Amniotic epithelial cell (primary cell): ENCODE measurements at places on chromosomes 6 and 20.

GRCh38 chr20:25987073-25987927 lies 290.6 kb upstream of the ZNF337 start:
- no peak for DNase-seq

DNA sequence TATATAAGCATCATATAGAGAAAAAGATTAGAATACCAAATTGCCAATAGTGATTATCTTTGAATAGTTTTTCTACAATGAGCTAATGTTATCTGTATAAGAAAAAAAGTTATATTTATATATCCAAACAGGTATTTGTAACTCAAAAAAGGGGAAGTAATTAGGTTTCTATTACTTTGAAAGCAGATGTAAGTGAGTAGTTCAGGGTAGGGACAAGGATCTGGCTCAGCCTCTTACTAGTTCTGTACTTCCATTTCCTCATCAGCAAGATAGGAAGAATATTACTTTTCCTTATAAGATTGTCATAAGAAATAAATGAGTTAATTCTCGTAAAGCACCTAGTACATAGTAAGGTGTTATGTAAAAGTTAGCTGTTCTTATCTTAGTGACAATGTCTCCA lies 32.2 kb downstream of the AHI1 start:
- no peak for DNase-seq

DNA sequence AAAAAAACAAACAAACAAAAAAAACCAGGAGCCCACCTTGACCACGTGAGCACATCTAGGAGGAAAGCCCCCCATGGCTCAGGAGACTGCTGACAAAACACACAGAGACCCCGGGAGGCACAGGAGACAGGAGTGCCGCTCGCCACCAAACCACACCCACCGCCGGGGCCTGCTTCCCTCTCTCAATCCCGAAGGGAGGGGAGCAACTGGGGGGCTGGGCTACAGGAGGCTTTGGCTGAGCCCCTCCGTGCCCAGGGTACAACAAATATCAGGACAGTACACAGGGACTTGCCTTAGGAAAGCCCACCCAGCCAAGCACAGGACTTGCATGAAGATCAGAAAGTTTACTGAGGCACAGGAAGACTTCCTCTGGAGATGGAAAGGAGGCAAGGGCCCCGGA lies 102.5 kb downstream of the TAF4 start:
- no peak for DNase-seq

- DNase-seq, result no peak
Observed at GRCh38 chr6:117075218-117075617, 190.1 kb upstream of the VGLL2 start.

DNA sequence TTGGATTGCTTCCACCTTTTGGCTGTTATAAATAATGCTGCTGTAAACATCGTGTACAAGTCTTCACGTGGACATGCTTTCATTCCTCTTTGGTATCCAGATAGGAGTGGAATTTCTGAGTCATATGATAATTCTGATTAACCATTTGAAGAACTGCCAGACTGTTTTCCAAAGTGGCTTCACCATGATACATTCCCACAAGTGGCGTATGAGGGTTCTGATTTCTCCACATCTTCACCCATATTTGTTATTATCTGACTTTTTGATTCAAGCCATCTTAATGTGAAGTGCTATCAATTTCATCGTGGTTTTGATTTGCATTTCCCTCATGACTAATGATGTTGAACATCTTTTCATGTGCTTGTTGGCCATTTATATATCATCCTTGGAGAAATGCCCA lies 2.9 kb upstream of the SNRPB start:
- DNase-seq, result peak; percentile 98

- DNase-seq, result no peak
Observed at GRCh38 chr20:19392344-19393130, 180.1 kb downstream of the SLC24A3 start.

GRCh38 chr20:46296526-46297250 lies 11.6 kb downstream of the CDH22 start:
- DNase-seq, result no peak

GRCh38 chr20:60817891-60818290 lies 434.2 kb upstream of the CDH4 start:
- no peak for DNase-seq

- peak; percentile 41 for DNase-seq
Observed at GRCh38 chr6:54910921-54911320, 64.3 kb downstream of the FAM83B start.

DNA sequence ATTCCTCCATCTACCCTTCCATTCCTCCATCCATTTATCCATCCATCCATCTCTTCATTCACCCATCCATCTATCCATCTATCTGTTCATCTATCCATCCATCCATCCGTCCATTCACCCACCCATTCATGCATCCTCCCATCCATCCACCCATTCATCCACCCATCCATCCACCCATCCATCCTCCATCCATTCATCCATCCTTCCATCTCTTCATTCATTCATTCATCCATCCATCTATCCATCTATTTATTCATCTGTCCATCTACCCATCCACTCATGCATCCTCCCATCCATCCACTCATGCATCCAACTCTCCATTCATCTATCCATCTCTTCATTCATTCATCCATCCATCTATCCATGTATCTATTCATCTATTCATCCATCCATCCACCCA lies 380.9 kb downstream of the CDH4 start:
- DNase-seq, result no peak

GRCh38 chr6:127302728-127303660 lies 36.3 kb downstream of the RNF146 start:
- DNase-seq, result peak; percentile 45

DNA sequence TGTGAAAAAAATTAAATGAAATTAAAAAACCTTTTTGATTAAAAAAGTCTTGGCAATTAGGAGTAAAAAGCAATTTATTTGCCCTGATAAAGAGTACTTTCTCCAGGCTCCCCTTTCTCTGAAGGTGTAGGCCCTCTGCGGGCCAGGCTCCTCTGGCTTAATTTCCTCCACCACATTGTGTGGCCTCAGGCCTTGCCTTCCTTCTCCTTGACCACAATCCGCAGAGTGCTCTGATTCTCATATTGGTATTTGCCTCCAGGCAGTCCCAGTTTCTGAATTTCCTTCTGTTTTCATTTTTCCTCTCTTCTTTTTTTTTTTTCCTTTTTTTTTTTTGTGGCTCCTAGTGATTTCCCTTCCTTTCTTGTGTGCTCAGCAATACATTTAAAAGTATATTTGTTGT lies 96.4 kb downstream of the AIG1 start:
- DNase-seq, result no peak

DNA sequence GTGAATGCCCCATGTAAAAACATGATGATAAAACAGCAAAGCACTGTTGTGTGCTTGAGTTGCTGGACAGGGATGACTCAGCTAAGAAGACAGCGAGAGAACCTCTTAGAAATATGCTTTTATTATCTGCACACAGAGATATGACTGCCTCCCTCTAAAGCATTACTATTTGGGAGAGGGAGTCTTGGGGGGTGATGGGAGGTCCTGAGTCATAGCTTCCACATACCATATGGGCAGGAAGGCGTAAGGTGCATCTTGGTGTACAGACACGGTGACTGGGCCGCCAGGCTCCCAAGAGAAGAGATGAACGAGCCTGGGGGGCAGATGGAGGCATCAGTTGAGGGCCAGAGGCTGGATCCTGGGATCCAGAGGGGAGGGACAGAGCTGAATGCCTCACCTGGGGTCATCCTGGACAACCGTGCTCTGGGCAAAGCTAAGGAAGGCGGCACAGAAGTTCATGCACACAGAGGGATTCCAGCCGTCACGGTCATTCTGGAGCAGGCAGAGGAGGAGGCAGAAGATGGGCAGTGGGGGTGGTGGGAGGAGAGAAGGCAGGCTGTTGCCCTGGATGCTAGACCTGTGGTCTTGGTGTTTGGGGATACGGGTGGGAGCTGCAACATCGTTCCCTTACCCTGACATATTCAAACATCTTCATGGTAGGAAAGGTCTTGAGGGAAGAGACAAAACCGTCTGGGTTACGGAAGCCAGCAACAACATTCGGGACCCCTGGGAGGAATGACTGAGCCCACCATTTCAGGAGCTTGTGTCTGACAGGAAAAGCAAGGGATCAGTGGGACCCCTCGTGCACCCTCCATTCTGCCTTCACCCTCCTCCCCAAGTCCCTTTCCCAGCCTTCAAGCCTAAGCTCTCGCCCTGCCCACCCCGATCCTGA lies 2.0 kb downstream of the DXO start:
- DNase-seq, result peak; percentile 93

DNA sequence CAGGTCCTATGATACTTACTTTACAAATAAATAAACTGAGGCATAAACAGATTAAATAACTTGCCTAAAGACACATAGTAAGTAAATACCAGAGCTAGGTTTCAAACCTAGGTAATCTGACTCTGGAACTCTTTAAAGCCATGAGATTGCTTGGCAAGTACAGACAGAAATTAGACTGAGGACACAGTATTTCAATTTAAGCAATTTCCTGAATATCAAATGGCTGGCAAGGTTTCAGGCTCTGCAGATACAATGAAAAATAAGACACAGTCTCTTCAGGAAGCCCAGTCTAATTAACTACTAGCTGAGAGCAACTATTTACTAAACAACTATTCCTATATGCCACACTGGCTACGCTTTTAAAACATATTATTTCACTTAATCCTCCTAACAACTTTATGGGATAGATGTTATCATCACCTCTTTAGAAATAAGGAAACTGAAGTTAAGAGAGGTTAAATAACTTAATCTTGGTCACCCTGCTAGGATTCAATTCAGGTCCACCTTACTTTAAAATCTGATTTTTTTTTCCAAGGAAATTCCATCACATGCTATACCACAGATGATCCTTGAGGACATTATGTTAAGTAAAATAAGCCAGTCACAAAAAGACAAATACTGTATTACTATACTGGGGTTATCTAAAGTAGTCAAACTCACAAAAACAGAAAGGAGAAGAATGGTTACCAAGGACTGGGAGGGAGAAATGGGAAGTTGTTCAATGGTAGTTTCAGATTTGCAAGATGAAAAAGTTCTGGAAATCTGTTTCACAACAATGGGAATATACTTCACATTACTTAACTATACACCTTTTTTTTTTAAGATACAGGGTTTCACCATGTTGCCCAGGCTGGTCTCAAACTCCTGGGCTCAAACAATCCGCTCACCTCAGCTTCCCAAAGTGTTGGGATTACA lies 4.1 kb downstream of the TRPC4AP start:
- no peak for DNase-seq

DNA sequence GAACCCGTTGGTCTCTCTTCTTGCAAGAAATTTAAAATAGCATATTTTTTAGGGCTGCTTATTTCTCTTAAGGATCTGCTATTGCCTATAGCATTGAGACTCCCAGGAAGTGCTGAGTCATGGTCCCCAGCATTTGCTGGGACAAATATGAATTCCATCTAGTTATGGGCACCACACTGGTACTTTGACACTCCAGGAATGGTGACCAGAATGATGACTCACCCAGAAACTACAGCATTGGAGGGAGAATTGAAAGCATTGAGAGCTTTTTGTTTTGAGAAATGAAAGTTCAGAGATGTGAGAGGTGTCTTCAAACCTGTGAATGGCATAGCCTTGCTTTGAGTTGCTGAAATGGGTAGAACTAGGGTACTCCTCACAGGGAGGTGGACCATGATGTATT lies 699.7 kb downstream of the DHX35 start:
- no peak for DNase-seq

- DNase-seq, result no peak
Observed at GRCh38 chr6:133555685-133556084, 314.5 kb downstream of the EYA4 start.

DNA sequence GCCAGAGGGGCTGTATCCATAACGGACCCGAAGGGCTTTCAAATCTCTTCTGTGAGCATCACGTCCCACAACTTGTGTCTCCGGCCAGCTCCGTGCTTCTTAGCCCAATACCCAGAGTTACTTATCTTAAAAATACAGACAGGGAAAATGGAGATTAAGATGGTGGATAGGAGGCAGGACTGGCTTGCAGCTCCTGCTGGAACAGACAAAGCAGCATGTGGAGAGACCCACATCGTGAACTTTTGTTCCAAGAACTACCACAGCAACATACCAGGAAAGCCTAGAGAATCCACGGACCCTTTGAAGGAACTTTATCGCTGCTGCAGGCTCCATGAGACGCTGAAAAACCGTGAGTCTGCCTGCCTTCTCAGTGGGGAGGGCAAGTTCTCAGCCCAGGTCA lies 113.7 kb downstream of the RNASET2 start:
- no peak for DNase-seq

GRCh38 chr6:36621371-36621855 lies 27.3 kb downstream of the SRSF3 start:
- DNase-seq, result no peak

- DNase-seq, result peak; percentile 58
Observed at GRCh38 chr6:149925974-149926777, 3.3 kb upstream of the RAET1G start.

DNA sequence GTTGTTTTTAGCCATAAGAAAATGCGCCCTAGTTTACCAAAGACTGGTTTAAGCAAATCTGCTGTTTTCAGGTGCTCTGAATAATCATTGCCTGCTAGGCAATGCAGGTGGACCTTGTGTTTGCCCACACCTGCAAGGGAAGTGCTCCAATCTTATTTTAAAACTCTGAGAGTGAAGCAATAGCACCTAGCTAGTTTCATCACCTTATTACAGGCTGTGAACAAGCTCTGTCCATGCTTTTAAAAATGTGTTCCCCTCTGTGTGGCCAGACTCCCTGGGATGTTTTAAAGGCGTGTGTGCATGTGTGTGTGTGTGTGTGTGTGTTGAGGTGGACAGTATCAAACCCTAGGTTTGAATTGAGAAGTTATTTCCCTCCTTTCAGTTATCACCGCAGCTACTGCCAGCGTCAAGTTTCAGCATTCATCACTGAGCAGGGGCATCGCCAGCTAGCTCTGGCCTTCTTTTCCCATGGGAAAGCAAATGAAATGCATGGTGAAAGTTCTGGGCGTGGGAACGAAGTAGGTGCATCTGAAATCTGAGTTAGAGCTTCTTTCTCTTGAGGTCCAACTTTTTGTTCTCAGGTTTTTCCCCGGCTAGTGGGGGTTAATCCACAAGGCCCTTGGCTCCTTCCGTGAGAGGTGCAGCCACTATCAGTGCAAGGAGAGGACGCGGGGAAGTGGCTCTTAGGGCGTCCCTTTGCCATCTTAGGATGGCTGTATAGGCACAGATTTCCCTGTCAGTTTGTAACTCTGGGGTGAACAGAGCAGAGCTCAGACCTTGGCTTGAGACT lies 30.8 kb downstream of the DUSP22 start:
- DNase-seq, result no peak

DNA sequence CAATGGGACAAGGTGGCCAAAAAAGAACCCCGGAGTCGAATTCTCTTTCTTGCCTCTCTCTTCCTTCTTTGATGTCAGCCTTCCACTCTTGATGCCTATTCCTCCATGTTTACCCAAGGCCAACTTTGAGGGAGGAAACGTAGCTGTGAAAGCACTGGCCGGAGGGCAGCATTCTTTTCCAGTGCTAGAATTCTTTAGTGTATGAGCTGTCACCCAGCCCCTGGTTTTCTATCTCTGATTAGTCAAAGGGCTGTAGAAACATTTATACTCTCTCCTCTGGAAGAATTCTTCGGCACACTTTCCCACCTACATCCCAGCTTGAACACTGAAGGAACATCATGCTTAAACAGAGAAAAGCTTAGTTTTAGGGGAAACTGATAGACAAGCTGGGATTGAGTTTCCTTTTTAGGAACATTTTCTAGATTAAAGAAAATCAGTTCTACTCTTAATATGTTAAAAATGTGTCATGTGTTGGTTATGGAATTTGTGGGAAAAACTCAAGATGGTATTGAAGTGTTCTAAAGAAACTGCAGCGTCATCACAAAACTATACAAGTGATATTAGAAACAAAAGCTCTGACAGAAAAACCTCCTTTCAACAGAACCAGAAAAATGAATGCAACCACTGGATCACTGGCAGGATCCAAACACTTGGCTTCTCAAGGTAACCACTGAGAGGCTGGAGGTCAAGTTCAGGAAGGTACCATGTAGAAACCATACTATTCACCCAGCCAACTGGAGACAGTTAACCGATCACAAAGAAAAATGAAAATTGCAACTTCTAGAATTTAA lies 20.7 kb upstream of the UTRN start:
- peak; percentile 96 for DNase-seq
